ENCODE measurements at places on chromosomes 11 and 22.

DNA sequence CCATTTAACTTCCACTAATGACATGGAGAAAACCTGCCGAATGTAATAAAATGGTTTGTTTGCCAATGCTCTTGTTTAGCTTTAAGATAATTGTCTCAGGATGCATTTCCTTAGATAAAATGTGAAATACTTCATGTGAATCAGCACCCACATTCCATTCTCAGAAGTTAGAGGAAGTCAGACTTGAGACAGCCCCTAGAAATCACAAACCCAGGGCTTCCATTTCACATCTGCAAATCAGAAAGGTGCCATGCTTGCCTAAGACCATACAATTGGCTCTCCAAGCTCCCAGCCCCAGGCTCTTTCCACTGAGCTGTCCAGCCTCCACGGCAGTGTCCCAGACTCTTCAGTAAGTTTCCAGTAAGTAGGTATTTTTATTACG lies 35.6 kb upstream of the ADORA2A start:
- no peak for DNase-seq

DNA sequence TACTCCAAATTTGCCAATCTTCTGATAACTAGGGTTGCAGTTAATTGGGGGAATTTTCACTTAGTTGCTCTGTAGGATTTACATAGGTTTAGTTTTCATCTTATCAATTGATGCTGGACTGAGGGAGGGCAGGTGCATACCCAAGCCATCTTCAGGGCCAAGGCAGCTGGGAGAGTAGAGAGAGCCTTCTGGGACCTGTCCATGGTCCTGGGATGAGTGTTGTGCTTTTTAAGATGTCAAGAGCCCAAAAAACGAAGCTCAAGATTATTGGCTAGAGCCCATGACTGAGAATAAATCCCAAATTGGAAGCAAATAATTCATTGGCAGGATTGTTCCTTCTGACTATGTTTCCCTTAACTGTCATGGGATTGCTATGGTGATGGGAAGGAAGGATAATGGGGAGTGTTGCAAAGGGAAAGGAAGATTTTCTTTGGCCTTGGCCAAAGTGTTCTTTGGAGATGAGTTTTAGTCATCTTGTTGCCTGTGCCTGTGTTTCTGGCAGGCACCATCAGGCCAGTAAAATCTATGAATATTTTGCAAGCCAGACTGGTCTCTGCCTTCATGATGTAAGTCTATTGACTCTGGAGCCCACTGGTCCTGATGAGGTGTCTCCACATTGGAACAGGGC lies 4.5 kb downstream of the SLC22A6 start:
- no peak for DNase-seq

GRCh38 chr11:46895821-46896220 lies 22.5 kb downstream of the LRP4 start:
- DNase-seq = no peak

- no peak for DNase-seq
These were observed 20.1 kb downstream of the UBE4A start for GRCh38 chr11:118379497-118379896.

DNA sequence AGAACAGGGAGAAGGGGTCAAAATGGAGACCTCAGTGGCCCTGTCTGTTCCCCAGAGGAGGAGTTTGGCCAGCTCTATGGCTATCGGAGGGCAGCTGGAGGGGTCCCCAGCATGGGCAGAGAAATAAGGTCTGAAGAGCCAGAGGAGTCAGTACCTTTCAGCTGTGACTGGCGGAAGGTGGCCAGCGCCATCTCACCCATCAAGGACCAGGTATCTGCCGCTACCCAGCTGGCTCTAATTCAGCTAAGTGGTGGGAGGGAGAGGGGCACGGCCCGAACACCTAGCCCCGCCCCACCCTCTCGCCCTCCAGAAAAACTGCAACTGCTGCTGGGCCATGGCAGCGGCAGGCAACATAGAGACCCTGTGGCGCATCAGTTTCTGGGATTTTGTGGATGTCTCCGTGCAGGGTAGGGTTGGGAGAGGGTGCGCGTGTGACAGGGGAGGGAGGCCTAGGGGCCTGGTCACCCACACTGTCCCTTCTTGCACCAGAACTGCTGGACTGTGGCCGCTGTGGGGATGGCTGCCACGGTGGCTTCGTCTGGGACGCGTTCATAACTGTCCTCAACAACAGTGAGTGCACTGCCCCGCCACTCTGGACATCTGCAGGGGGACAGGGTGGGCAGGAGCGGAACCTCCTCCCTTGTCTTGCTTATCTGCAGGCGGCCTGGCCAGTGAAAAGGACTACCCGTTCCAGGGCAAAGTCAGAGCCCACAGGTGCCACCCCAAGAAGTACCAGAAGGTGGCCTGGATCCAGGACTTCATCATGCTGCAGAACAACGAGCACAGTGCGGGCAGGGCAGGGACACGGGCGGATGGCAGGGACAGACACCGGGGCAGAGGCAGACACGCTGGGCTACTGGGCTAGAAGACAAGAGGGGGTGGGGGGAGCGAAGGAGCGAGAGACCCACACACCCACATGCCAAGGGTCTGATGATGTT lies 2.8 kb downstream of the CTSW start:
- DNase-seq = no peak

DNA sequence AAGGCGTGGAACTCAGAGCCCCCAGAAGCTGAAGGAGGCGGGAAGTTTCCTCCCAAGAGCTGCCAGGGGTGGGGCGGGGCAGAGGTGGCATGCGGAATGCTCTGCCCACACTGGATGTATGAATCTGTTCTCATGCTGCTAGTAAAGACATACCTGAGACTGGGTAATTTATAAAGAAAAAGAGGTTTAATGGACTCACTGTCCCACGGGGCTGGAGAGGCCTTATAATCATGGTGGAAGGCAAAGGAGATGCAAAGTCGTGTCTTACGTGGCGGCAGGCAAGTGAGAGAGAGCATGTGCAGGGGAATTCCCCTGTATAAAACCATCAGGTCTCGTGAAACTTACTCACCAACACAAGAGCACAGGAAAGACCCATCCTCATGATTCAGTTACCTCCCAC lies 57.6 kb downstream of the SMIM38 start:
- DNase-seq = no peak

GRCh38 chr22:49446145-49446758 lies 381.4 kb downstream of the BRD1 start:
- DNase-seq = no peak

- no peak for DNase-seq
These were observed 6.4 kb upstream of the KRTAP5-10 start for GRCh38 chr11:71558996-71559395.

DNA sequence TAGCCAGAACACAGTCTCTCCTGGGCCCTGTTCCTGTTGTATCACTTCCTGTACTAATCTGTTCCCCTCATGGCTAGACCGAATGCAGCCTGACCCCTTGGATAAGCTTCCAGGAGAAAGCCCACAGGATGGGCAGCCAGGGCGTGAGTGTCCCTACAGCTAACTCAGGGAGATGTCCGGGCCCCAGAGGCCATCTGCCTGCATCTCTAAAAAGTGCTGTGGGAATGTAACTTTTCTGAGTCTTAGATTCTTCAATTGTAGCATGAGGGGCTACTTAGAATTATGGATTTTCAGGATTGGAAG lies 7.7 kb upstream of the MALAT1 start:
- DNase-seq = no peak

DNA sequence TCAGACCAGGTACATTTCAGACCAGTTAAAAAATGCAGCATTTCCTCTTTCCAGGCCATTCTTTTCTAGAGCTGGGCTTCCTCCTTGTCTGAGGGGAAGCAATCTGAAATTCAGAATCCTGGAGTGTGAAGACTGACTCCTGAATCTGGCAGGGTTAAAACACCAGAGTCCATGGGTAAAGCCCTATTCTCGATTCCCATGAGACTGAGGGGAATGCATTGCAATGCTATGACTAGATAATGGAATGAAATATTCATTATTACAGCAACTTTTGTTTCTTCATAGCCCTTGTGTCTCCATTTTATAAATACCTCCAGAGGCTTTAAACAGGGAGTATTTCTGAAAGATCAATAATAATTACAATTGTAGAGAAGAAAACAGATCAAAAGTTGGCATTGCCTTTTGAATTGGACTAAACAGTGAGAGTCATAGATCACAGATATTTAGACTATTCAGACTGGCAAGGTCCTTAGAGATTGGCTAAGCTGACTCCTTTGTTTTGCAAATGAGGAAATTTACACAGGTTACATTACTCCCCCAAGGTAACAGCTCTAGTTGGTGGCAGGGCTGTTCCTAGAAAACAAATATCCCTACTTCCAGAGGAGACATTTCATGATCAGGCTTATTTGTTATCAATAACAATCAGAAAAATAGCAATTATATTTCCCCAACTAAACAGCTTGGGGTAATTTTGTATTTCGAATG lies 632.6 kb upstream of the KIRREL3 start:
- no peak for DNase-seq

- no peak for DNase-seq
These were observed 24.6 kb upstream of the ACER3 start for GRCh38 chr11:76835928-76836612.

DNA sequence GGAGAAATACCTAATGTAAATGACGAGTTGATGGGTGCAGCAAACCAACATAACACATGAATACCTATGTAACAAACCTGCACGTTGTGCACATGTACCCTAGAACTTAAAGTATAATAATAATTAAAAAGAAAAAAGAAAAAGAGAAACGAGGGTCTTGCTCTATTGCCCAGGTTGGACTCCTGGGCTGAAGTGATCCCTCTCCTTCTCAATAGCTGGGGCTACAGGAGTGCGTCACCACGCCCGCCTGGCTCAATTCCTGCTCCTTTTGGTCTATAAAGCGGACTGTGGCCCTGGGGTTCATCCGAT lies 521 bp upstream of the PTS start:
- DNase-seq = no peak

GRCh38 chr11:63551889-63552266 lies 11.3 kb downstream of the PLAAT2 start:
- DNase-seq = no peak

DNA sequence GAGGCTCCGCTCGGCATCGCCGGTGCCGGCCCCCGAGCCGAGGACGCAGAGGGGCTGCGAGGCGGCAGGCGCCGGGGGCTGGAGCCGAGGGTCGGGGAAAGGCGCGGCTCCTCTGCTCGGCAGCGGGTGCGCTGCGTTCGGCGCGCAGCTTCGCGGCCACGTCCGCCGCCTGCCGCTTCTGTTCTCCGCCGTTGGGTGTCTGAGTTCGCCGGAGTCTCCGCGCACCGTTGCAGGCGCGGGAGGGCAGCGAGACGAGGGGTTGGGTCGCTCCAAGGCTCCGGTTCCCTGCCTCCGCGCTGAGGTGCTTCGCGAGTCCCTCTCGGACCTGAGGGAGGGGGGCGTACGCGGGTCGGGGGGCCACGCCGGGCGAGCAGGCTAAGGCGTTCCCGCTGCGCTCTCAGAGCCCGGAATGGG lies 347 bp downstream of the MN1 start:
- peak; percentile 13 for DNase-seq

DNA sequence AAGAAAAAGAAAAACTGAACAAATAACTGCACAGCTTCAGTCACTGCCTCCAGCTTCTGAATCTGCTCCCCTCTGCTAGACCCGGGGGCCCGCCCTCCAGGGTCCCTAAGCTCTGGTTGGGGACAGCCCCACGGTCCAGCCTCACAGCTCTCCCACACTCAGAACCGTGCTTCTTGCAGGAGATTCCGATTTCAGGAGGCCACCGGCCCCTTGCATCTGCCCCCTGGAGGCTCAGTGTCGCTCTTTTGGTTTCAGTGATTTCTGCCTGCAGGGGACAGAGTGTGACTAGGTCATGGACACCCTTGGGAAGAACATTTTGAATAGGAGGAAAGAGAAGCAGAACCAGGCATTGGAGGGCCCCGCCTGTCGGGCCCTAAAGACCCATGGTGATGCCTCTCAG lies 23.1 kb upstream of the RPS3 start:
- no peak for DNase-seq

GRCh38 chr11:78076733-78077403 lies 2.8 kb downstream of the NDUFC2 start:
- no peak for DNase-seq

GRCh38 chr22:41862530-41863266 lies 29.8 kb downstream of the SREBF2 start:
- no peak for DNase-seq

DNA sequence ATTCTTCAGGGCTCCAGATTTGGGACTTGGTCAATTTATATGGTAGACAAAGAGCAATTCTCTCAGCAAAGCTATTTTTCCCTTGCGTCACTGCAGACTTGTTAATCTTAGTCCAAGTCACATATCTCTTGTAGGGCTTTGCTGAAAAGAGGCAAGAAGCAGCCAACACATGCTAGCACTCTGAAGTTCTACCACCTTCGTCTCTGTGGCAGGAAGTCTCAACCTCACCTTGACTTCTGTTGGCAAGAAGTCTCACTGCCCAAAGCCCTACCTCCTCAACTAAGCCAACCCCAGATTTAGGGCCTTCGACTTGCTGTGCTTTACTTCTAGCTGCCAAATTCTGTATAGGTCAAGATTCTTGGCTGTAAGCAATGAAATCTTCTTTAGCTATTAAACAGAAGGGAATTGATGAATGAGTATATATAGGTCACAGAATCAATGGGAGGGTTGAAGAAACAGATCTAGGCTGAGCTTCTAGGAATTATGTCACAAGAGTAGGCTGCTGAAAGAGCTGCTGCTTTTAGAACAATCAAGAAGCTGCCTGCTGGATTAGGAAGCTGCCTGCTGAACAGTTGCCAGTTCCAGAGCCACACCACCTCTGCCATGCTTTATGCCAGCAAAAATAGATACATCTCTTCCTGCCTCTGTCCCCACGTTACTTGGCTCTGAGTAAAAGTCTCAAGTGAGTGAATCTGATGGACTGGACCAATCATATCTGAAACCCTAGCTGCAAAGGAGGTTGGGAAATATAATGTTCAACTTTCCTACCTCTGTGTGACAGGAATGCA lies 17.6 kb upstream of the NCR3LG1 start:
- DNase-seq = no peak

GRCh38 chr11:36012455-36012854 lies 68.6 kb downstream of the LDLRAD3 start:
- DNase-seq = no peak

DNA sequence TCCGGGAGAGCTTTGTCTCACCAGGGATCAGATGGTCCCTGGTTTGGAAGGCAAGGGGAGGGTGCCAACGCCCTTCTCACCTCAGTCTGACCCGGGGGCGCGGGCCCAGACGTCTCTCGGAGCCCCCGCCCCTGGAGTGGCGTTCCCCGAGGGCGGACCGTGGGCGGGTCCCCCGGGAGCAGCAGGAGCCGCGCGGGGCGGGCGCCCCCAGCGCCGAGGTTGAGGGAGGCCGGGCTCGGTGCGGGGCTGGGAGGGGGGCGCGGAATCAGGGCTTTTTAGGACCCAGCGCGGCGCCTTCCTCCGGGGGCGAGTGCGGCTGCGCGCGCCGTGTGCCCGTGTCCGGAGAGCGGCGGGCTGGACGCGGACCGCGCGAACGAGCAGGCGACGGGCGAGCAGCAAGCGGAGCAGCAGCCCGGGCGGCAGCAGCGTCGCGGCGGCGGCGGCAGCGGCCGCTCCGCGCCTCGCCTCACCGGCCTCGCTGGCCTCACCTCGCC lies at the start of gene KCNC1:
TSS of gene KCNC1 (plus strand) at position 364 of the 494 bp plus-strand sequence. CDS start 1,222 bp downstream, outside the sequence.
- DNase-seq = no peak

GRCh38 chr11:3129591-3130268 lies 35.4 kb downstream of the OSBPL5 start:
- no peak for DNase-seq

- no peak for DNase-seq
These were observed 13.2 kb upstream of the SCGB1D1 start for GRCh38 chr11:62176766-62177165.
